ENCODE measurements at places on chromosomes 3 and 15. TPM values are rescaled to one million over a fixed set of nuclear protein-coding genes. Genes with fewer than 3 reads are reported as not detected.

- DNase-seq = no peak
These were observed 22.2 kb downstream of the CFAP20DC start for GRCh38 chr3:59027607-59028006.

DNA sequence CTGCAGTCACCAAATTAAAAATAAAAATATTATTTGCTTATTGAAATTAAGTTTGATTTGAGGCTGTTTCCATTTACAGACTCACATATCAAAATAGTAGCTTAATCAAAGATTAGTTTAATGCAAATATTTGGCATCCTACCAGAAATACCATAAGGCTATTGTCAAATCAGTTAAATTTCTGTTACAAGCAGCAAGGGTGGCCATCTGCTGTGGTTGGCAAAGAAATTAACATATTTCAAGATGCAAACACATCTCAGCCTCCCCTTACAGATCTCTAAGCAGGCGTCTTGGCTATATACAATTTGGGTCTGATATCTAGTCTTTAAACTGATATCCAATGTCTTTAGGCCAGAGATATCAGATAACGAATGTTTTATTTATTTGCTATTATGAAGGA lies 83.2 kb upstream of the NEDD4 start:
- no peak for DNase-seq

DNA sequence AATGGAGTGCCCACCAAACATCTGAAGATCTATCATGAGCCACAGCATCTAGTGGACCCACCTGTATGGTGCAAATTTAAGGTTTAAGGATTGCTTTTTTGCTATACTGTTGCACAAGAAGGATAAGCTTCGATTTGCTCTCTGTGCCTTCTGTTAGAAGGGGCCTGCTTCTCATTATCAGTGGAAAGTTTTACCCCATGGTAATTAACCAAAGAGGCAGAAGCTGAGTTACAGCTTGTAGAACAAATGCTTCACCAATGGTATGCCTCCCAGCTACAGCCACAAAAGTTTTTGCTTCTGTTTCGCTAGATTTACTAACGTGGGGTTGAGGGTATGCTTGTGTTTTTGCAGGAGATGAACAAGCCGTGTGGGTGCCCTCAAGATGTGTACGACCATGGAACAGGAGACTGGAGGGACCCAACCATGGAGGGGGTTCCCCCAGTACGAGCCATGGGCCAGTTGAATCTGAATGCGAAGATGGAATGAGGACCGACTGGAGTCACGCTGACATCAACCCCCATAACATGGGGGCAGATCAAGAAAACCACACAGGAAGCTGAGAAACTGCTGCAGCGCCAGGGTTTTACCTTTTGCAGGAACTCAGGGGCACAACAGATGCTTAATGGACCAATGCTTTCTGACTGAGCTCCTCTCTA lies 43.5 kb downstream of the ACAD9 start:
- DNase-seq = peak; percentile 57

DNA sequence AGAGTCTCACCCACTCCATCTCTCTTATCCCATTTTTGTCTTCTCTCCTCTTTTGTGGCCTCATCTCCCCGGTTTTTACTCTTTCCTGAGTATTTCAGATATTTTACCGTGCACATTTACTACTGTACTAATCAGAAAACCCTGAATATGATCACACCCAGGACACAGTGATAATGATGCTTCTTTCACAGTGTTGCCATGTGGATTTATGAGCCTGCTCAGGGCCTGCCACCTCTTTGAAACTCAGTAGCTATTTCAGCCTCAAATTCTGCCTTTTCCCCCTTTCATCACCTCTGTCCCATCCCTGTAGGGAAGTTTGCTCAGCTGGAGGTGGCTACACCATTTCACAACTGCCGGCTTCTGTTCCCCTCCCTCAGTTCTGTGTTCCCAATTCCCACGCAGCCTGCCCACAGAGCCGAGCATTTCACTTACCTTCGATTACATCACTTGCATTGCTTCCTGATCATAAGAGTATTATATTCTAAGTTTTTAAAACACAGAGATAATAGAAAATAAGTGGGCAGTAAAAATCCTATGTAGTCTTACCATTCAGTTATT lies 33.2 kb downstream of the ARNT2 start:
- DNase-seq = no peak

- no peak for DNase-seq
These were observed 41.9 kb upstream of the SLC6A1 start for GRCh38 chr3:10950476-10951294.

DNA sequence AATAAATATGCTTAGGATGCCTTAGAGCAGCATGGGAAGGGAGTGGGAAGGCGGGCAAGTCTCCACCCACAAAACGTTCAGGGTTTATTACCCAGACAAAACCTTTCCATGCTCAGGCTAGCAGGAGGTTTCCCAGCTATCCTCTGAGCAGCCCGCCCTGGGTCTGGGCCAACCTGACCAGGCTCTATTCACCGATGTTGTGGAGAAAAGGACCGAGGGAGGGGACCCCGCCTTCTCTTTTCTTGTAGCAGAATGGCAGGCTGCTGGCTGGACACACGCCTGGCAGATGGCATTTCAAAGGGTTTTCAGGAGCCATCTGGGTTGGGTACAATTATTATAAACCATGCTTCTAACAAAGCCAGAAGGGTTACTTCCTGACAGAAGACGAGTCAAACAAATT lies 540.9 kb downstream of the MAGI1 start:
- DNase-seq = no peak

- DNase-seq = no peak
These were observed 5.4 kb upstream of the GRAMD2A start for GRCh38 chr15:72202801-72203506.

DNA sequence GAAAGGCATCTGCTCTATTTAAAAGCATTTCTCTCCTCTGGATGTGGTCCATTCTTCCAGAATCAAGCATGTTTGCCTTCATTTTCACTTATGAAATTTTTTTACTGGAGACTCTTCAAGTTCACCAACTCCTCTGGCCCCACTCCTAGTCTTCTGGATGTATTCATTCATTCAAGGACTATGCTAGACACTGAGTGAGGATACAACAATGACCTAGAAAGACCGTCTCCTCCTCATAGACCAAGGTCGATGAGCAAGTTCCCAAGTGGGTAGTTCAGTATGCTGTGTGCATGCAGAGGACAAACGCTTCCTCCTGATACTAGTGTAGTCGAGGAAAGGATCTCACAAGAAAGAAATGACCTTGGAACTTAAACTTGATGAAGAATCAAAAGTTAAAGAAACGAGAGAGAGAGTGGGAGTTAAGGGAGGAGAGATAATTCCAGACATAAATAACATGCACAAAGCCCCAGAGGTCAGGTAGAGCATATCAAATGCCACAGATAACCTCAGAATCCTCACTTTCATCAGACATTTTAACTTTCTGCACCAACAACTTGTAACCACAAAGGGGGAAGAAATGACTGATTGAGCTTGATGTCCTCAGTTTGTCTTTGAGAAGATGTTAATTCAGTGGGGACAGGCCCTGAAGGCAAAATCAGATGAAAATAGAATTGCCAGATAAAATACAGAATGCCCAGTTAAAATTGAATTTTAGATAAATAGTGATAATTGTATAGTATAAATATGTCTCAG lies 149.4 kb downstream of the IMPG2 start:
- DNase-seq = no peak

- DNase-seq = no peak
These were observed 51.3 kb downstream of the LRIG1 start for GRCh38 chr3:66449411-66449974.

DNA sequence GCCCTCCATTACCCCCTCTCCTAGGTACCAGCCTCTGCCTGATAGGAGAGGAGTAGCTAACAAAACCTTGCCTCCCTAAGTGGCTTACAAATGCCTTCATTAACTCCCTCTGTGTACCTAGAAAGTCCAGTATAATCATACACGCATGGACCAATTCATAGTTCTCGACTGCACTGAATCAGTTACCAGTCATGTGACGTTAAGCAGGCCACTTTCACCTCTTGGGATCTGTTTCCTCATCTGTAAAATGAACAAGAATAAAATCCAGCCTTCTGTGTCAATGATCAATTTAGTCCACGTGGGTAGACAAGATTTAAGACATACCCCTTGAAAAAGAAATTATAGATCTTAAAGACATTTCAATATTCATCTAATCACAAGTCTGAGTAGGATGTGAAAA lies 72.2 kb downstream of the TRIM69 start:
- no peak for DNase-seq

- DNase-seq = no peak
These were observed 24.9 kb downstream of the PRR23E start for GRCh38 chr3:127217596-127218453.

GRCh38 chr15:28099555-28100140 lies 533 bp upstream of the OCA2 start:
- no peak for DNase-seq

GRCh38 chr3:131299836-131300235 lies 81.7 kb upstream of the NUDT16 start:
- DNase-seq = no peak

DNA sequence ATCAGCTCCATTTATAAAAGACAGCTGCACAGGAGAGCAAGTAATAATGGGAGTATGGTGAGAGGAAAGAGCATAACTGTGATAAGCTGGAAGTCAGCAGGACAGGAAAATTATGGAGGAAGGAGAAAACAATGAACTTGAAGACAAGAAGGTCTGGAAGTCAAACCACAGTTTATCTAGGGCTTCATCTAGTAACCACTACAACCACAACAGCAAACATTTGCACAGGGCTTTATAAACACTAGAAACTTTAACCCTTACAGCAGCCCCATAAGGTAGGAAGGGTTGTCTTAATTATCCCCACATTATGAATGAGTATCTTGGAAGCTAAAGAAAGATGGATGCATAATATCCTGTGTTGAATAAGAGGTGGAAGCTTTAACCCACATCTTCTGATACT lies 820.8 kb downstream of the IGSF11 start:
- no peak for DNase-seq

- no peak for DNase-seq
These were observed 16.7 kb downstream of the ALS2CL start for GRCh38 chr3:46676601-46677410.

The VILL gene
- 18.4 TPM for total RNA-seq

The TMC3 gene
- total RNA-seq = not detected

The AQP9 gene
- total RNA-seq = not detected

The ZNF662 gene
- 0.40 TPM for total RNA-seq

The MGLL gene
- total RNA-seq = 1.5 TPM

The DNAH12 gene
- 0.05 TPM for total RNA-seq

The TM4SF18 gene
- total RNA-seq = not detected
